Psoas muscle (tissue), 8 donors: ENCODE measurements at places on chromosomes 1 and 21. TPM values are rescaled to one million over a fixed set of nuclear protein-coding genes. Genes with fewer than 3 reads are reported as not detected.

DNA sequence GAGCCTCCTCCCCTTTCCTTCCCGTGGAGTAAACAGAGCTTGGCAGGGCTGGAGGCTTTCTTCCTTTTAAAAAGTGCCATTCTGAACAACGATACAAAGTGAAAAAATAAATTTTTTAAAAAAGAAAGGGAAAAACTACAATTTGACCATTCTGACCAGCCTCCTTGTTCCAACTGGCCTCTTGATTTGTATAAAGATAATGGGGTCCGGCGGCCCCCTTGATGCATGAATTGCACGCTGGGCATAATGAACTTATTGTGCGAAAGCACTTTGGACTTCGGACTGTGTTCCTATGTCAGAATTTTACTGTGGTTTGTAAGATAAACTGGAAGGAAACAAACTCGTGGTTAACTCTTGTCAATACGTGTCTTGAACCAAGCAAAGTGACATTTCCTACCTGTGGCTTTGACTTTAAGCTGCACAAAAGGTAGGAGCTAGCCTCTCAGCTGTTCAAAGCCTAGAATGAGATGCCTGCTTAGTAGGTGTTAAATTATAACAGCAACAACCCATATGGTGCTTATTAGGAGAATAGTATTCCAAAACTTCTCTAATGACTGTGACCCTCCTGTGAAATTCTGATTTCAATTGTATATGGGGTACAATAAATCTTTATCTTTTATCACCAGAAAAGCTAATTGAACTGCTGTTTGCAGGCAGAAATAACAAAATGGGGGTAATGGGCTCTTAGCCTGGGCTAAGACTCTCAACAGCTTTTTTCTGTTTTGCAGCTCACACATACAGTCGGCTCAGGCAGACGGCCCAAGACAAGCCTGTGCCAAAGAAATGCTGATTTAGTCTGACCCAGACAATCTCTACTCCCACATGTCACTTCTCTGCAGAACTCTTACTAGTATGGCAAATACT is 9.3 kb downstream of the IRF2BP2 start:
- no peak for DNase-seq

DNA sequence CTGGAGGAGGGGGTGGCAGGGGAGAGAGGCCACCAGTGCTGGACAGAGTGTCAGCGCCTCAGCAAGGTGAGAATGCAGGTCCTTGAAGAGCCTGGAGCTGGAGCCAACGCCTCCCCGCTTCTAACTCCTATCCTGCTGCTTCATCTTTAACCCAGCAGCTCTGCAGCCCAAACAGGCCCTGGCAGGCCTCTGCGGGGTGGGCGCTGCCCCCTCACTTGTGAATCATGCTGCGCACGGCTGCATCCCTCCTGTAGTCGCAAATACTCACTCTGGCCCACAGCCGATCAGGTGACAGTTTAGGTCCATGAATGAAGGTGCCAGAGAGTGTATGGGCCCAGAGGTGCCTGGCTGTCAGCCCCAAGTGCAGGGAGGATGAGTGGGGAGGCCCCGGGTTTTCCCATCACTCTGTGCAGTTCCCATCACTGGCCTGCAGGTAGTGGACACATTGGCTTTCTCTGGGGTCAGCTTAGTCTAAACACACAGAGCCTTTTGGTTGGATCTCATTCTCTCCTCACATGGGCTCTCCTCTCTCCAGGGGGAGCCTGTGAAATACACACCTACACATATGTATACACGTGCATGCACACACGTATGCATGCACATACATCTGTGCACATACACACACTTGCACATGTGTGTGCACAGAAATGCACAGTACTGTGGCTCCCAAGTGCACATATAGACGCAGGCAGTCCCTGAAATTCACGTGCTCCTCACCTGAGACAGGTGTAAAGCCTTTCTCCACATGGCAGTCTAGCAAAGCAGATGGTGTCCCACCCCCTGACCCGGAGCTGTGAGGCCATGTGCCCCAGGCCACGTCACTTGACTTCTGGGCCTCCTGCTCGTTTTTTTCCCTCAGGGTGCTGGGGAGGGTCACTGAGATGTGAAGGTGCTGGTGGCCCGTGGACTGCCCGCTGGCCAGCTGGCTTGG is 52.0 kb downstream of the TRIM11 start:
- no peak for DNase-seq

DNA sequence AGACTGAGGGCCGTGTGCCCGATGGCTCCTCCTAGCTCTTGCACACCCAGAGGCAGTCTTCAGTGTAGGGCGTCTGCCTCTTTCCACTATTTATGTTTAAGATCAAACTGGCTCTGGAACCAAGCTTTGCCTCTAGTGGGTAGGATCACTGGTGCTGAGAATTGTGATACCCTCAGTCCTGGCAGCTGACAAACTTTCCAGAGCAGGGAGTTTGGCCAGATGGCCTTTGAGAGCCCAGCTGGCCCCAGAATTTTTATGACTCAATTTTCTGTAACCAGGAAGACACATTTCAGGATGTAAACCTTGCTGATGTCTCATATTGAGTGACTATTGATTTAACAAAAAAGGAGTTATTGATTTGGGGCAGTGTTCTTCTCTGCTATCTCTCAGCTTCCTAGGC is 6.7 kb downstream of the COQ8A start:
- no peak for DNase-seq

DNA sequence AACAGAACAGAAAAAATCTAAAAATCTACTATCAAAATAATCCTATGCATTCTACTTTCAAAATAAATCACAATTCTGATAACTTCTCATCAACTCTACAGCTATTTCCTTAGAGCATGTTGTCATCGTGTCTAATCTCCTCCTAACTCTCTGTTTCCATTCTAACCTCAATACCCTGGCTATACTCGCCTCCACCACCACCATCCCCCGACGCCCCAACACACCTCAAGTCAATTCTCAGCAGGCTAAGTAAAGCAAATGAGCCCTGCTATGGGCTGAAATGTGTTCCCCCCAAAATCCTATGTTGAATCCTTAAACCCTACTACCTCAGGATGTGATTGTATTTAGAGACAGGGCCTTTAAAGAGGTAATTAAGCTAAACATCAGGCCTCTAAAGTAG is 34.6 kb downstream of the NRDC start:
- DNase-seq: no peak

DNA sequence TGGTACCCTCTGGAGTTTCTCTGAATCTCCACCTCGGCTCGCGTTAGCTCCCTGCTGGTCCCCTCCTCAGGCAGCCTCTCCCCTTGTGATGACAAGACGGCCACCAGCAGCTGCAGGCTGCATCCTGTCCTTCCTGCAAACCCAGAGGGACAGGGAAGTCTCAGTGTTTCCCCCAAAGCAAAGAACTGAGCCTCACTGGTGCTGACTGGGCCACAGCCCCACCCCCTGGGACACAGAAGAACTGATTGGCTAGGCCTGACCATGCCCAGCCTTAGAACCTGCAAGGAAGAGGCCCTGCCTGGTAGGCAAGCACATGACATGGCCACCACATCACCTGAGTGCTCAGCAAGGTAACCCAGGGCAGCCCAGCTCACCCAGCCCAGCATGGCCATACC is 34.6 kb downstream of the TMEM51 start:
- DNase-seq: no peak

DNA sequence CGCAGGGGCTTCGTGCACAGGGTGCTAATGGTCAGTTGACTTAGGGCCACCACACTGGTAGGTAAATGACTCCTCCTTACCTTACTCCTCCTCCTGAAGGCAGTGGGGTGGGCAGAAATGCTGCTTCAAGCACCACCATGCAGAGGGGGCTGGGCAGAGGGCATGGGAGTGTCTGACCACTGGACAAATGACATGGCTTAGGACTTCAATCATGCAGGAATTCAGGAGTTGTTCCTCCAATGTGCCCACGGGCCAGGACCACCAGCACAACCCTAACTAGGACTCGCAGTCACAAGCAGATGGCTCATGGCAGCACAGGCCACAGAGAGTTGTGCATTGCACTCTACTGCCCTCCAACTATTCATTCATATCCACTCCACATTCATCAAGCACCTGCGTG is 65.7 kb downstream of the KCND3 start:
- DNase-seq: no peak

GRCh38 chr1:172761581-172762486 is 102.9 kb downstream of the FASLG start:
- DNase-seq: no peak

GRCh38 chr21:27719226-27719625 is 752.3 kb upstream of the ADAMTS5 start:
- DNase-seq: no peak

DNA sequence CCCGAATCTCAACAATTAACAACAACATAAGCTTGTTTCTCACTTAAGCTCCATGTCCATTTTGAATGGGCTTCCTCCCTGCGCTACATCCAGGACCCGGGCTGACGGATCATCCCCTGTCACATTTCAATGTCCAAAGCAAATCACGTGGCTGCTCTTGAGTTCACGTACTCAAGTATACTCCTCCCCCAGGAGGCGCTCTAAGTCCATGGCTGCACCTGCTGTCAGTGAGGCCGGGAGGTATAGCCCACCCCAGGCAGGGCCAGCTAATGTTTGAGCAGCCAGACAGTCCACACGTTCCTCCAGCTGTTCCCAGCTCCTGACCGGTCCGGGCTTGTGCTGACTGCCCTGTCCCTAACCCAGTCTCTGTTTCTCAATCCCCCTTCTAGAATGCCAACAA is 220.8 kb downstream of the SLC35F3 start:
- DNase-seq: no peak

GRCh38 chr1:115329965-115330364 is 8.1 kb downstream of the NGF start:
- no peak for DNase-seq

- DNase-seq: no peak
Measured at GRCh38 chr1:238399558-238399957, 508.8 kb upstream of the ZP4 start.

- DNase-seq: no peak
Measured at GRCh38 chr1:173960625-173961024, 43.5 kb upstream of the SERPINC1 start.

LCE3B gene
- total RNA-seq: not detected

YOD1 gene
- total RNA-seq: 3.9 TPM

KCNT2 gene
- 1.2 TPM for total RNA-seq

APCS gene
- total RNA-seq: not detected

ADORA1 gene
- 9.4 TPM for total RNA-seq

TTLL10 gene
- total RNA-seq: not detected

TOR3A gene
- 36.0 TPM for total RNA-seq

TMEM82 gene
- not detected for total RNA-seq

HTR6 gene
- total RNA-seq: not detected

TDRKH gene
- total RNA-seq: 12.1 TPM
